NCI-H510A (cell line): ENCODE measurements at places on chromosomes 12 and 14.

- DNase-seq: no peak
Measured at GRCh38 chr12:119826661-119827445, 50.3 kb downstream of the CIT start.

- no peak for DNase-seq
Measured at GRCh38 chr12:66661357-66661756, 17.5 kb downstream of the GRIP1 start.

GRCh38 chr14:51620056-51620455 is 31.7 kb upstream of the FRMD6 start:
- no peak for DNase-seq

DNA sequence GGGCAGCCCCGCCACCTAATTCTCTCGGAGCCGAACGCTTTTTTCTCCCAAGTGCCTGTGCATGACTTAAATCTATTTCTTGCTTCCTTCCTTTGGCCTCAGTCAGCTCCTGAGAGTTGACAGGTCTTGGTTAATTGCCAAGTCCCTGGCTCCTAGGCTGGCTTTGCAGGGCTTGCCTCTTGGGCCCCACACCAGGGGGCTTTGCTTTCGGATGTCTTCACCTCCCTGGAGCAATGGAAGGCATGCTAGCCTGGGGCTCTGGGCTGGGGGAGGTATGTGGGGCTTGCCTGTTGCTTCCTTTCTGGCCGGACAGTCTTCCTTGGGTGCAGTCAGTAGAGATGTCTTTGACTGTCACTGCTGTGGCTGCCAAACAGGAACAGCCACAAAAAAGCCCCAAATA is 2.2 kb upstream of the KRT80 start:
- DNase-seq: no peak

GRCh38 chr12:123075646-123076171 is 75.2 kb downstream of the PITPNM2 start:
- DNase-seq: peak; percentile 77

DNA sequence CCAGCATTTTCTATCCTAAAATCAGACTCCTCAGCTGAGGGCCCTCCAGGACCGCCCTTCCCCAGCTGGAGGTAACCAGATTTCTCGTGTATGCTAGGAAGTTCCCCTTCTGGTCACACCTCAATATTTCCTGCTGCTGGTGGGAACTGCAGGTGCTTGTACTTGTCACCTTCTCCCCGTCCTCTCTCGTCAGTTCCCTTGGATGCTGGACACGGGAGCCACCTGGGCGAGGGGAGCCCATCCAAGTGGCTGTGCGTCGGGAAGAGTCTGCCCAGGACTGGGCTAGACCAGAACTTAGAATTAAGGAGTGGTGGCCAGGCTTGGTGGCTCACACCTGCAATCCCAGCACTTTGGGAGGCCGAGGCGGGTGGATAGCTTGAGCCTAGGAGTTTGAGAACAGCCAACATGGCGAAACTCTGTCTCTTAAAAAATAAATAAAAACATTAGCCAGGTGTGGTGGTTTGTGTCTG is 23.2 kb upstream of the KIF26A start:
- no peak for DNase-seq

GRCh38 chr12:112796067-112796466 is 4.5 kb downstream of the RPH3A start:
- DNase-seq: no peak

DNA sequence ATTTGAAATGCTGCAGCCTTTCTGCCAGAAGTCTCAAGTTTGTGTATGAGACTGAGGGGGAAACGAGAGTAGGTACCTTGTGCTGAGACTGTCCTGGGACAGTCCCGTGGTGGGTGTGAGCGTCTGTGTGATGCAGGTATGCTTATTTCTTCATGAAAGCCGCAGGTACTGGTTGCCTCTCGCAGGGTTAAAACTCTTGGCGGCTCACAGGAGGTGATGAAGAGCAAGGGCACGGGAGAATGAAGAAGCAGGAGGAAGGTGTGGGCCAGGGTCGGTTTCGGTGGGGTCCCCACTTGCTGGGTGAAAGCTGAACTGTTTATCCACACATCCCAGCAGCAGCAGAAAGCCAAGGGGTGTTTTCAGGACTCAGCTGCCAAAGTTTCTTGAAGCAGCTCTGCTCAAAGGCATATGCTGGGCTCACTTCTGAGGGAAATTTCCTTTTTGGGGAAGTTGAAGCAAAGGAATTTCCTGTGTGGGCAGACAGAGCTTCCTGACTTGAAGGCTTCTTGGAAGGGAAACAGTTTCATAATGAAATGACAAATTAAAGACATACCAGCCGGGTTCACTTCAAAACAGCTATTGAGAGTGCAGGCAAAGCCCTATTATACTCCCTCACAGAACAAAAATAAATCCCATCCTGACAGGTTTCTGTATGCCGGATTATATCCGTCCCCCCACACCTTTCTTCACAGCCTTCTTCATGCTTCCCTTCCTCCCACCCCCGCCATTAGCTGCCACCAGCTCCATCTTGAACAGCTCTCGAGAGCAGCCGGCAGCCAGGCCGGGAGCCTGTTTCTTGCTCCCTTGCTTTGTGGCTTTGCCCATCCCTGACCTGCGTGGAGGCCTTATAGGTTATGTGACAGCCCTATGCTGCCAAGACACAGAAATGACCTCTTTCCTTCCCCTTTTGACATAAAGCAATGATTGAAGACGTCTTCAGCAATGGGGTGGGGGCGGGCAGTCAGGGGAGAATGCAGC is 116.6 kb downstream of the ETV6 start:
- DNase-seq: no peak
